H7 (cell line): ENCODE measurements at places on chromosomes 3 and 15. TPM values are rescaled to one million over a fixed set of nuclear protein-coding genes. Genes with fewer than 3 reads are reported as not detected.
A peak's percentile ranks its signal among the peaks of the same experiment; 100 is the strongest.

The CLDN16 gene
- total RNA-seq: 0.96 and 1.6 TPM in 2 replicates

The SPINK8 gene
- total RNA-seq: not detected in 2 replicates

The ITIH3 gene
- not detected in 2 replicates for total RNA-seq

The MGLL gene
- total RNA-seq: 0.07 and 0.31 TPM in 2 replicates

The TERC gene
- 217 and 361 TPM in 2 replicates for total RNA-seq

GRCh38 chr15:27646531-27646930, 452.6 kb downstream of the OCA2 start:
- DNase-seq: no peak

DNA sequence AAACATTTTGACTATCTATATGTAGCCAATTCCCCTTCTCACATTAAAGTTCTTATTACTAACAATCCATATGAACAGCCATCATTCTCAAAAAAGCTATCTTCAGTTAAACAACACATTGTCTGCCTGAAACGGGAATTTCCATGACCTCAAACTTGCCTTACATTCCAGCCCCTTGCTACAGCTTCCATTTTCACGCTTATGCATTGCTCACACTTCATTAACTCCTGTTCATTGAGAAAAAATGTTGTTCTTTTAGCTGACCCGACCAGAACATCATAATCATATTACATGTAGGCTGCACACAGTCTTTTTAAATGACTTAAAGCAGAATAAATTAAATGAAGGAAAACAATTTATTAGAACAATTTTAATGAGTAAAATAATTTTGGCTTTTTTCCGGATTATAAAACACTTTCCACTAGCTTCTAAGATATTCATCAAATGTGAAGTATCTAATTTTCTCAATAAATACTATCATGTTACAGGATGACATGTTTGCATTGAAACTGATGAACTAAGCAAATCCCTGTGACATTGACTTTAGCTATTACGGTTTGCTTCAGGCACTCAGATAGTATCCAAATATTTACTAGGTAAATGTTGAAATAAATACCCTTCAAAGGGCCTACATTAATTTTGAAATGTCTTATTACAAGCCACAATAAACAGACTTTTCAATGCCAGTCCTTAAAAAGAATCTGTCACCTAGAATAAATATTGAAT, 49.9 kb downstream of the P3H2 start:
- no peak for DNase-seq

GRCh38 chr3:112858410-112859069, 11.9 kb upstream of the CD200R1L start:
- DNase-seq: no peak

GRCh38 chr3:63193647-63194046, 84.5 kb upstream of the SYNPR start:
- DNase-seq: peak; percentile 8

DNA sequence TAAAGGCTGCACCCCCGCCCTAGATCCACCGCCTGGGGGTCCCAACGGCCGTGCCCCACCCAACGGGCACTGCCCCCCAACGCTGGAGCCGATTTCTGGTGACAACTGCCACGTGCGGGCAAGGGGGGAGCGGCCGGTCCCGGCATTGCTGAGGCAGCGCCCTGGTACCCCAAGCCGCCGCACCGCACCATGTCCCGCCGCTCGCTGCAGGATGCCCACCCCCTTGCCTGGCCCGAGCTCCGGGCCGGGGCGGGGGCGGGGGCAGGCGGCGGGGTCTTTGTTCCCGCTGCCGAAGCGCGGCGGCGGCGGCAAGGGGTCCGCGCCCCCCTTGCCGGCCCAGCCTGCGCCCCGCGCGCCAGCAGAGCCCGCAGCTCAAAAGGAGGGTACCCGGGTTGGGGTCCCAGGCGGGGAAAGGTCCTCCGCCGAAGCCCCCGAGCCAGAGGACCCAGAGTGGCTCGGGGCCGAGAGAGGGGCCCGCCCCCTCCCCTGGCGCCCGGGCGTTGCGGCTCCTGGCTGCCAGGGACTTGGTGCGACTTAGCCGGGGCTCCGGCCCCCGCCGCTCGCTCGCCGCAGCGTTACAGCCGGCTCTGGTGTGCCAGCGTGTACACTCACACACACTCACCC, 678 bp downstream of the SEMA7A start:
- peak; percentile 91 for DNase-seq

- no peak for DNase-seq
Observed at GRCh38 chr3:145735631-145736030, 425.4 kb downstream of the PLOD2 start.

GRCh38 chr15:99412626-99413025, 153.2 kb upstream of the MEF2A start:
- DNase-seq: peak; percentile 13

- no peak for DNase-seq
Observed at GRCh38 chr3:30324587-30324986, 281.8 kb upstream of the TGFBR2 start.

DNA sequence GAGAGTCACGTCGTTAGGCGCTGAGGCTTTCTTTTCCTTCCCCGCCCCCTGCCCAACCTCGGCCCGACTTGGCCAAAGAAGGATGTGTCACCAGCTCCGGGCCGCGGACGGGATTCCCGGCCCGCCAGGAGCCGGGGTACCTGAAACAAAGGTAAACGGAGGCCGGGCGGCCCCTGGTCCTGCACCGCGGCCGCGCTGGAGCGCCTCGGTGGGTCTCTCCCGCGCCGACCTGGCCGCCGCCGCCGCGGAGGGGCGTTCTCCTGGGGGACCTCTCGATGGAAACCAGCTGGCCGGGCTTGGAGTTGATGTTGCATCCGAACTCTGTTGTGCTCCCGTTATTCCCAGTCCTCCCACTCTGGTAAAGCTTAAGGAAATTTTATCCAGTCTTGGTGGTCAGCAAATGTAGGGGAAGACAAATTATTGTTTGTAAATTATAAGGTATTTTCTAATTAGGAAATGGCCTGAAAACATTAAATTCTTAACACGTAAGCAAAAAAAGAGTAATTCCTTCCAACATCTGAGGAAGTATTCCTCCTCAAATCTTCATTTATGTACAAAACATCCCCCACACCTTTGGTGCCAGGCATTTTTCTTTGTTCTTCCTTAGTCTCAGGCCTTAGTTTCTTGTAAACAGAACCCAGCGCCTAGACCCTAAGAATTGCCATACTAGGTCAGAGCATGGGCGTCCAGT, 888 bp downstream of the PPP2R3A start:
- no peak for DNase-seq

GRCh38 chr3:57108684-57109083, 48.2 kb downstream of the SPATA12 start:
- no peak for DNase-seq

GRCh38 chr3:13690636-13691035, 141.7 kb downstream of the FBLN2 start:
- DNase-seq: no peak

DNA sequence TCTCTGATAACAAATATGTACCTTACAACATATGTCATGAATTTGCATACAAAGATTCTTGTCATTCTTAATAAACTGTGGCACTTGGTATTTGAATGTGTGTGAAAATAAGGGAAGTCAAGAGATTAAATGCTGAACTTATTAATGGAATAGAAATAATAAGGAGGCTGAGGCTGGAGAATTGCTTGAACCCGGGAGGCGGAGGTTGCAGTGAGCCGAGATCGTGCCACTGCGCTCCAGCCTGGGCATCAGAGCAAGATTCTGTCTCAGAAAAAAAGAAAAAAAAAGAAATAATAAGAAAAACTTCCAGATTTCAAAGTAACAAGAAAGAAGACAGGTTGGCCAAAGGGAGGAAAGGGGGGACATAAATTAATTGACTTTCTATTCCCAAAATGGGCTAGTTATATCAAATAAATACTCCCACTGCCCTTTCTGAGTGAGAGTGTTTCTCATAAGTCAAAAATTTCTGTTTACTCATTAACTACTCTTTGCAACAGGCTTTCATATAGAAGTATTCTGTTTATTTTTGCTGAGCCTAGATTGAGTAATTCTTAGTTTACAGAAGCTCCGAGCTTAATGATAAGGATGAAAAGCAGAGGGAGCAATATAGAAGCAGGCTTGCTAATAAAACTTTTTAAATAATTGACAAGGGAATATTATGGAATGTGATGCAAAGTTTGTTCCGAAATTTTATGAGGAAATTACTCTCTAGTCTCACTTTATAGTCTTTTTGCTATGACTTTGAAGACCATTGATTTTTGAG, 25.6 kb downstream of the KNG1 start:
- no peak for DNase-seq

DNA sequence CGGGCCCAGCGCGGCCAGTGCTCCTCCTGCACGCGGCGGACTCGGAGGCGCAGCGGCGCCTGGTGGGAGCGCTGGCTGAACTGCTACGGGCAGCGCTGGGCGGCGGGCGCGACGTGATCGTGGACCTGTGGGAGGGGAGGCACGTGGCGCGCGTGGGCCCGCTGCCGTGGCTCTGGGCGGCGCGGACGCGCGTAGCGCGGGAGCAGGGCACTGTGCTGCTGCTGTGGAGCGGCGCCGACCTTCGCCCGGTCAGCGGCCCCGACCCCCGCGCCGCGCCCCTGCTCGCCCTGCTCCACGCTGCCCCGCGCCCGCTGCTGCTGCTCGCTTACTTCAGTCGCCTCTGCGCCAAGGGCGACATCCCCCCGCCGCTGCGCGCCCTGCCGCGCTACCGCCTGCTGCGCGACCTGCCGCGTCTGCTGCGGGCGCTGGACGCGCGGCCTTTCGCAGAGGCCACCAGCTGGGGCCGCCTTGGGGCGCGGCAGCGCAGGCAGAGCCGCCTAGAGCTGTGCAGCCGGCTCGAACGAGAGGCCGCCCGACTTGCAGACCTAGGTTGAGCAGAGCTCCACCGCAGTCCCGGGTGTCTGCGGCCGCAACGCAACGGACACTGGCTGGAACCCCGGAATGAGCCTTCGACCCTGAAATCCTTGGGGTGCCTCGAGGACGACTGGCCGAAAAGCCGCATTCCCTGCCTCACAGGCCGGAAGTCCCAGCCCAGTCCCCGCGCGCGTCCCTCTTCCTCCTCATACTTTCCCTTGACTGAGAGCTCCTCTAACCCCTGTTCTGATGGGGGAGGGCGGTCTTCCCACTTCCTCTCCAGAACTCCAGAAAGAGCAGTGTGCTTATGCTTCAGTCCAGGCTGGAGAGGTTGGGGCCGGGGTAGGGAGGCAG, 1.4 kb upstream of the IL17RC start:
- DNase-seq: peak; percentile 77

DNA sequence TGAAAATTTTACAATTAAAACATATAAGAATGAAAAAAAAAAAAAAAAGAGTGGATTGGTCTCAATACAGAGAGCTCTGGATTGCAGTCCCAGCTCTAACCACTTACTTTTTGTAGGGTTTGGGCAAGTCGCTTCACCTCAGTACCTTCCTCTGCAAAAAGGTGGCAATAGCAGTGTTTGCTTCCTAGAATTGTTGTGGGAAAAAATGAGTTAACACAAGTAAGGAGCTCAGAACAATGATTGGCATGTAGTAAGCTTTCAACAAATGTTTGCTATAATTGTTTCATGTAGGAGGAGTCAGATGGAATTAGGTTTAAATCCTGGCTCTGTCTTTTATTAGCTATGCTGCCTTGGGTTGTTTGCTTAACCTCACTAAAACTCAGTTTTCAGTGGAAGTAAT, 425.2 kb upstream of the TBL1XR1 start:
- no peak for DNase-seq
